T-helper 22 cell (primary cell): ENCODE measurements at places on chromosomes 4 and X.

DNA sequence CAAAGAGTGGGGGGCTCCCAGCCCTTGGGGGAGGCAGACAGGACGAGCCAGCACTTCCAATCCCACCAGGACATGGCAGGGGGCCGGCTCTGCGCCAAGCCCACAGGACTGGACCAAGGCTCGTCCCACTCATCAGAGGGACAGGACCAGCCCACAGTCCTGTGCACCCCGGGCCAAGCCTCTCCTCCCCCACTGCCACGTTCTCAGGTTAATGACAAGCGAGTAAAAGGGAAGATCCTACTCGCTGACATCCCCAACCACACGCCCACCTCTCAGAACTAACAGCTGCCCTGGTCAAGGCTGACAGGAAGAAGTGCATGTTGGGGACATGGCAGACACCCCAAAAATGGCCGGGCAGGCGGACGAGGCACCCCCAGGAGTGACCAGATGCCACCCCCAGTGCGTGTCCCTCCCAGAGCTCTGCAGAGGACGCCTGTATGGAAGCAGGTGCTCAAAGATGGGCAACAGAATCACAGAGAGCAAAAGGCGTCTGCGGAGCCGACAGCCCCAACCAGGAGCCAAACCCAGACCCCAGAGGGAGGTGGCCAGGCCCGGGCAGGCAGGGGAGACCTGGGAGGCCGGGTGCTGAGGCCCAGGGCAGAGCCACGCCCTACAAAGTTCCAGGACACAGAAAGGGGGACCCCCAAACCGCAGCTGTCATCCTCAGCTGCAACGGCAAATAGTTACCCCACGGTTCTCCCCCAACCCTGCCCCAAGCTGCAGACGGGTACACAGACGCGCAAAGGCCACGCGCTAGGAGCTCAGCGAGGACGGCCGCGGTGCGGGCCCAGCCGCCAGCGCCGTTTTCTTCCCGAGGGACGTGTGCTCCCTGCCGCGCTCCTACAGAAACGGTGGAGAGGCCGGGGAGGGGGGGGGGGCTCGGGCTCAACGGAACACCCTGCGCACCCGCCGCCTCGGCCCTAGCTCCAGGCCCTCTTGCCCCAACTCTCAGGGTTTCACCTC is 1.7 kb downstream of the CTBP1 start:
- no peak for DNase-seq

- no peak for DNase-seq
These were observed 32.1 kb upstream of the TEX13D start for GRCh38 chrX:124300405-124300804.

- no peak for DNase-seq
These were observed 159.9 kb downstream of the TRIML1 start for GRCh38 chr4:188299161-188299560.

- no peak for DNase-seq
These were observed 1393.9 kb downstream of the ARAP2 start for GRCh38 chr4:34850421-34850820.

GRCh38 chr4:119471259-119471658 is 149.3 kb upstream of the FABP2 start:
- DNase-seq = no peak

GRCh38 chr4:5447755-5448154 is 260.6 kb downstream of the EVC2 start:
- DNase-seq = no peak

DNA sequence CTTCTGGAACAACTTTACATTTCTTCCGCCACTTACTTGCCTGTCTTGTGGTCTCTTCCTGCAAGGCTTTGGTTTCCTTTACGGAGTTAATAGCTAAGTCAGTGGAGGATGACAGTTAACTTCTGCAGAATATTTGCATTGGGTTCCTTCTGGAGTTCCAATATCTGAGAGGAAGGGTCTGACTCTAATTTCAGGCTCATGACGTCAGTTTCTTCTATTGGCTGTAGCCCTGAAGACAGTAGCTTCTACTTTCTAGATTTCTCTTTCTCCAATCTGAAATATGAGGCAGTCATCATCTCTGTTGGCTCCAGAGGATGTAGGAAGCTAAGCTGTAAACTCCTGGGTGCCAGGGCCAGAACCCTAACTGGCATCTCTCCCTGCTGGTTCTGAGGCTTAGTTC is 76.7 kb downstream of the FRMPD3 start:
- no peak for DNase-seq

- no peak for DNase-seq
These were observed 67.9 kb upstream of the STX18 start for GRCh38 chr4:4609622-4610334.

DNA sequence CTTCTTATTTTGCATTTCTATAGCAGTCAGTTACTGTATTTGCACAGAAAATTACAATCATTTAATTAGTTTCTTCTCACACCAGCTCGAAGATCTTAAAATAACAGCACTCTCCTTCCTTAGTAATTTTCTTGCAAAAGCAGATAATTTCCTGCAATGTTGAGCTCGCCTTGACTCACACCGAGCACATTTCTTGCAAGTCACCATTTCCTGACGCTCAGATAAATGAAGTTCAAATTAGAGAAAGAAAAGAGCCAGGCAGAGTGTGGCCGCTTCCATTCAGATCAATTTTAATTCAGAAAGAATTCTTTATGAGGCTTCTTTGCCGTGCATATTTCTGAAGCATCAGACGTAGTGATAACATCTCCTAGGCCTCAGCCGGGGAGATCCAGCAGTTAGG is 10.1 kb downstream of the SORCS2 start:
- no peak for DNase-seq

GRCh38 chr4:153166716-153167501 is 37.3 kb upstream of the TRIM2 start:
- DNase-seq = no peak

- no peak for DNase-seq
These were observed 46.9 kb downstream of the KIF4A start for GRCh38 chrX:70336767-70337166.

DNA sequence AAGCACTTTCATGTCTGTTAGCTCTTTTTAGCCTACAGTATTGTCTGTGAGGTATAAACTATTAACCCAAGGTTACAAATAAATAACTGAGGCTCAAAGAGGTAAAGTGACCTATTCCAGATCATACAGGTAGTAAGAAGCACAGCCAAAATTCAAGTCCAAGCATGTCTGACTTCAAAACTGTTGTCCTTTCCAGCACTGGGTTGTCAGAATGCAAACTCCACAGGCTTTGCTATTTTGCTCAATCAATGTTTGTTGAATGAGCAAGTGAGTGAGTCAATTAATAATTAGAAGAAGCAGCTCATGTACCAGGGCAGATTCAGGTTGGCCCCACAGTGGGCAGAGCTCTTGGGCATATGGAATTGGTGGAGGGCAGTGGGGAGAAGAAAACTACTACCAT is 134.1 kb upstream of the ARHGEF9 start:
- no peak for DNase-seq

DNA sequence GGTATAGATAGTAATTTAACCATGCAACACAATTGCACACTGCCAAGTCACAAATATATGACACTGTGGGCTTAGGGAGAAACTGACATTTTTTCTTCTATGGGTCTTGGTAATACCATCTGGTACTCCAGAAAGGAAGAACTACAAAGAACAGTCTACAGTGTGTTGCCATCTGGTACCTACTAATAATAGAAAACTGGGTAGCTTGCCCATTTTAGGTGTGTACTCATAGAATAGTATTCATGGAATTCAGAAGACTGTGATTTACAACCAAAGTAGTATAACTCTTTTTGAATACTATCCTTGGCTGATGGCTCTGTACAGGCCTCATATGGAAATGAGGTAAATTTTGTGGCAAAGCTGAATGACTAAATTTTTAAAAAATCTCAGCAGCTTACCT is 132.6 kb upstream of the RPS6KA6 start:
- no peak for DNase-seq

DNA sequence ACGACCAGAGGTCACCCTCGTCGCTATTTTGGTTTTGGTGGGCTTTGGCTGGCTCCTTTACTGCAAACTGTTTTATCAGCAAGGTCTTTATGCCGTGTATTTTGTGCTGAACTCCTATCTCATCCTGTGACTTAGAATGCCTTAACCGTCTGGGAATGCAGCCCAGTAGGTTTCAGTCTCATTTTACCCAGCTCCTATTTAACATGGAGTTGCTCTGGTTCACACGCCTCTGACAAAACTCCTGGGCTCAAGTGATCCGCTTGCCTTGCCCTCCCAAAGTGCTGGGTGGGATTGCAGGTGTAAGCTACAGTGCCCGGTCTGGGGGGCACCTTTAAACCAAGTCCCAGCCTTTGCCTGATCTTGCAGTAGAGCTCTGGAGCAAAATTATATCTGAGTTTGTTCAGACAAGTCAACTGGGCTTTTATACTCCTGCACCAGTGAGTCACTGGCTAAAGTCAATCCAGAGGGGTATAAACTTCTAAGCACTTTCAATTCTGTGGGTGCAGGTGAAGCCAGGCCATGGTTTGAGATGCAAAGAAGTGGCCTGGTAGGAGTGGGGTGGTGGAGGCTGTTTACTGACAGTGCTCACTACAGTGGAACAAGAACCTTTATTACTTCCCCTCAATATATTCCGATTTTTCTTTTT is 50.2 kb downstream of the MGST2 start:
- DNase-seq = no peak

GRCh38 chrX:123450222-123450621 is 266.1 kb downstream of the GRIA3 start:
- no peak for DNase-seq

- DNase-seq = no peak
These were observed 1810.0 kb upstream of the PCDH10 start for GRCh38 chr4:131339137-131339536.

- DNase-seq = no peak
These were observed 142.9 kb downstream of the TMEM164 start for GRCh38 chrX:110145854-110146253.

DNA sequence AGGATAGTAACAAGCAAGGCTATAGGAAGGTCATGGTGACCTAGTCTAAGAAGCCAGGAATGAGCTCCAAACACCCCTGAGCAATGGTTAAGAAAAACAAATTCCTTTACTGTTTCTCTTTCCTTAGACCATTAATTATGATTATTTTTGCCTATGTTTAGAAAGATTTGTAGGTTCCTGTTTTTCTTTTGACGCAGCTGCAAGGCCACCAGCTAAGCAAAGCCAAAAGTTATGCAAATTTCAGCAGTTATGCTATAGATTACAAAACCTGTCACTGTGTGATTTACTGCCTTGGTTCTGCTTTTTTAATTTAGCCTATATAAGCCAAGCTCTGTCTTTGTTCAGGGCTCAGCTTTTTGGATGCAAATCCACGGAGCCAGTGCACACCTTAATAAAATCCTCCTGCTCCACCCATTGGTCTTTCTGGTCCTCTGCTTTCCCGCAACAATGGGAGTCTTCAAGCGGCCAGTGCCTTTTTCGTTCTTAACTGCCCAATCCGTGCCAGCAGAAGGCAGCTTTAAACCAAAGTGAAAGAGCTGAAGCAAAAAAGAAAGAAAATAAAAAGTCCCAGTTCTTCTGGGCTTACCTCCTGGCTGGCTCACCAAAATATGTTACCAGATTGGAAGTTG is 1.4 kb upstream of the CEP135 start:
- DNase-seq = no peak

DNA sequence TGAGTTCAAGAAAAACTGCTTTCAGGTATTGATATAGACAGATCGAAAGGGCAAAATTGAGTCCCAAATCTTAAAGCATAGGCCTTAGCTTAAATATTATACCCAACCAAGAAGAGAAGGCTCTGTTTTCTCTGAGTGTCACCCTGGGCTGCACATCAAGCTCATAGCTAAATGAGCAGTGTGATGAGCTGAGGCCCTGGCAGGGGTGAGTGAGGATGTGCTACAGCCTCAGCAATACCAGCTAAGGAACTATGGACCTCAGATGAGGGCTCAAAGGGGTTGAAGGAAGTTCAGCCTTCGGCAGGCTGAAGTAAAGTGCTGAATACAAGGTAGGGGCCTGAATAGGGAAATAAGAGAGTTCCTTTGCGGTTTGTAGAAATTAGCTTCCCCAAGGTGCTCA is 79.3 kb downstream of the FAM114A1 start:
- no peak for DNase-seq

DNA sequence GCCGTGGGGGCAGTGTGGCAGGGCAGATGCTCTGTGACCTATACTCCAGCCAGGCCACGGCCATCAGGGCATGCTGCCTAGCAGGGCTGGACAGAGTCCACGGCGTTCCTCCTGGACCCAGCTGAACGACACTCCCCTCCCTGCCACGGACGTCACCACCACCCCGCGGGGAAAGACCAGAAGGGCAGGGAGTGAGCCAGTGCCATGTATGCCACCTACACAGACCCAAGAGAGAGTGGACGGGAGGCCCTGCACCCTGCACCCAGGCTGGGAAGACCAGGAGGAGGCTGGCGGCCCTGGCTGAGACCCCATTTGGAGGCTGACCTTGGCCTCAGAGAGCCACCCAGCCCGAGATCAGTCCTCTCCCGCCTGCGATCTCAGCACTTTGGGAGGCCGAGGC is 101.9 kb downstream of the FAM53A start:
- no peak for DNase-seq

DNA sequence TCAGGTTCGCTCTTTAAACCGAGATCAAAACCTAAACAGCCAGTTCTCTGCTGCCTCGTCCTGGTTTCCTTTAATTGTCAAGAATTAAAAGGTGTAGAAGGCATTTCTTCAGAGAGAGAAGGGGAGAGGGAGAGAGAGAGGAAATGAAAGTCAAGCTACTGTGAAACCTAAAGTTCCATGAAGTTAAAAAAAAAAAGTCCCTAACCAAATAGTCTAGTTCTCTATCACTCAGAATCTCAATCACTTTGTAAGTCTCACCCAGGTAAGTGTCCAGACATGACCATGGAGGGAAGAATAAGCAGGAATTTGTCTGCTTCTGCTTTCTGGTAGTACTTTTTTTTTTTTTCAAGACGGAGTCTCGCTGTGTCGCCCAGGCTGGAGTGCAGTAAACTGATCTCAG is 18.8 kb upstream of the SMIM14 start:
- no peak for DNase-seq

DNA sequence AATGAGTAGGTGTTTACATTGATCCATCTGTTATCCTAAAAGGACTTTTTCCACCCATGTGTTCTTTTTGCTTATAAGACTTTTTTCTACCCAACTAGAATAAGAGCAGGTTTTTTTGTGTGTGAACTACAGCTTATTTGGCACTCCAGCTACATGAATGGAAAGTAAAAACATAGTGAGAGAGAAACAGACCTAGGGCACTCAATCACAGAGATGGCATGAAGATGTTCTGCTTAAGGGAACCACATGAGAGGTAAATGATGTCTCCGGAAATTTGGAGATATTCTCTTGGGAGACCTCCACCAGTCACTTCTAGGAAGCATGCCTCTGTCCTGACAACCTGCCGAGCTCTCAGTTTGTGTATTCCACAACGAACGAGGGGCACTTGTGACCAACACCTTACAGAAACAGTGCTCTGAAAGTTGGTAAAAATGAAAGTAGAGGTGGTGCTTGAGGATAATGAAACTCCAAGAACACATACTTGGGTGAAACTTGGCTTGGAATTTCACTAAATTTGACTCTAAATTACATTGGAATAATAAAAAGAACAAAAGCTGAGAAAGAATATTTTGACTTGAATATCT is 788.4 kb upstream of the GALNTL6 start:
- DNase-seq = no peak

- DNase-seq = no peak
These were observed 30.8 kb downstream of the TRMT44 start for GRCh38 chr4:8471211-8471875.

DNA sequence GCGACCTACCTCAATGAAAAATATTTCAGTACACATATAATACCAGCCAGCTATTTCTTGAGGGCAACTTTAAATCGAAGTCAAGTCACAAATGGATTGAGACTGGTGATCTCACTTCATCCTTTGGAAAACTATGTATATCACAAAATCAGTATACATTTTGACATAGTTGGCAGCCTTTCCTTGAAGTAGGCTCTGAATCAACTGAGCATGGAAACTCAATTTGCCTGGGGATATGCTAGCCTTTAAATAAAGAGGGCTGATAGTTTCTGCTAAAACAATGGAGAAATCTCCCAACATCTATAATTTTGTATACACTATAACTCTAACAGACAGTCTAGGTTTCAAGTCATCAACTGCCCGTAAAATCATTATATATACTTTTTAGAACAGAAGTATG is 282.8 kb upstream of the TENM3 start:
- no peak for DNase-seq
